Osteocyte (in vitro differentiated cells): ENCODE measurements at places on chromosomes 6 and 20. TPM values are rescaled to one million over a fixed set of nuclear protein-coding genes. Genes with fewer than 3 reads are reported as not detected.

- no peak for DNase-seq
These were observed 980 bp downstream of the MBOAT1 start for GRCh38 chr6:20211037-20211940.

- DNase-seq: no peak
These were observed 40.6 kb downstream of the DTNBP1 start for GRCh38 chr6:15622045-15622740.

GRCh38 chr6:106693418-106693817 is 64.0 kb downstream of the QRSL1 start:
- no peak for DNase-seq

DNA sequence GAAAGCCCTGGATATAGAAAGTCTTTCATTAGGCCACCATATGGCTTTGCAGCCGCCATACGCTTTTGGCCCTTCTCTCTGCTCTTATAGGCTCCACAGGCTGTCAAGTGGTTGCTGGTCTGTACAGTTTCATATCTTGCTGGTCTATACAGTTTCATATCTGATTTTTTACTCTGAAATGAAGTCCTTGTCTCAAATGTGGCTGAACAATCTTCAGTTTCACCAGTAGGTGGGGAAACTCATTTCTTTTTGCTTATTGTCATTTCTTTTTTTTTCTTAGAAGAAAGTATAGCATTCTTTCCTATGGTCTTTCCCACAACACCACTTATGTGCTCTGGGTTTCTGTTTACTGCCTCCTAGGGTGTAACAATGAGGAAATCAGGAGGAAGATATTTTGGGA is 771.4 kb upstream of the MMS22L start:
- no peak for DNase-seq

- no peak for DNase-seq
These were observed 124.8 kb downstream of the HIVEP1 start for GRCh38 chr6:12136905-12137304.

GRCh38 chr20:40991181-40991889 is 37.3 kb upstream of the TOP1 start:
- peak; percentile 53 for DNase-seq

GRCh38 chr6:109978174-109979032 is at the start of gene GPR6:
Gene GPR6 (plus strand): TSS chr6:109978311. CDS start chr6:109979113, 802 bp downstream.
- no peak for DNase-seq

DNA sequence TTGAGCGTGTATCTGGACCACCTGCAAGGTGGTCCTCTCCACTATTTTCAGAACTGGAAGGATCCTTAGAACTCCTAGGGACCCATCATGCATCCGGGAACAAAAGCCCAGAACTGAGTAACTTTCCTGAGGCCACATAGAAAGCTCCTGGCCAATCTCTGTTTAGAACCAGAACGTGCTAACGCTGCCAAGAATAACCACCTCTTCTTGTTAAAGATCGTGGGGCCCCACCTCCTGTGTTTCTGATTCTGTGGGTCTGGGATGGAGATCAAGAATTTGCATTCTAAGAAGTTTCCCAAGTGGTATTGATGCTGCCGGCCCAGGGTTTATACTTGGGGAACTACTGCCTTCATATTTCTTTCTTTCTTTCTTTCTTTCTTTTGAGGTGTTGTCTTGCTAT is 13.3 kb downstream of the CD40 start:
- DNase-seq: no peak

GRCh38 chr20:25277941-25278521 is 30.1 kb downstream of the PYGB start:
- DNase-seq: no peak

GRCh38 chr6:75893776-75894152 is 144.7 kb downstream of the MYO6 start:
- DNase-seq: no peak

DNA sequence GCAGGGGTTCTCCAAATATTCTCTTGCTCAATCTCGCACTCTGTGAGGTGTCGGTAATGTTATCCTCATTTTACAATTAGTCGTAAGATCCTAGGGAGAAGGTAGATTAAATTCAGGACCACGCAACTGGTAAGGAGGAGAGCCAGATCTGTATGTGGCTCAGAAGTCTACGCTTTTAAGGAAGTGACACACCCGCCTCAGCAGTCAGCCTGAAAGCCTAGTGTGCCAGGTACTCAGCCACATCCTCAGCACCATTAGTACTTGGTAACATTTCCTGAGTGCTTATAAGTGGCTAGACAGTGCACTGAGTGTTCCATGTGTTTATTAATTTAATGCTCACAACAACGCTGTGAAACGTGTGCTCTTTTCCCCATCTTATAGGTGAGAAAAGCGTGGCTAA is 63.7 kb downstream of the DHX35 start:
- DNase-seq: no peak

- no peak for DNase-seq
These were observed 225.9 kb downstream of the SMOC2 start for GRCh38 chr6:168666699-168667427.

The PCK1 gene
- not detected in 2 replicates for total RNA-seq

DNA sequence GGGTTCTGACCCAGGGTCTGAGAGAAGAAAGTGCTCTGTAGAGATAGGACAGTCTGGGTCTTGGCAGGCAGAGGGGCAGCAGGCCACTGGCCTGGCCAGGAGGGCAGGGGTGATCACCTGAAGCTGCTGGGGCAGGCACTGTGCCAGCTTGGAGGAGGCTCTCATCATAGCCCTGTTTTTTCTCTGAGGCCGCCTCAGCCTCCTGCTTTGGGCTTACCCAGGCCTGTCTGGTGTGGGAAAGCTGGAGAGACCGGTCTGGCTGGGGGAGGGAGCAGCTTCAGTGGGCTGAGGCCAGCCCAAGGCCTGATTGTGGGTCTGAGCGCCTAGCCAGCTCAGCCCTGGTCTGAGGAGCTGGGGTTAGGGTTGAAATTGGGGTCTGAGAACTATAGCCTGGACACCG is 3.9 kb downstream of the LPIN3 start:
- no peak for DNase-seq

The KHDC1 gene
- 4.1 and 4.5 TPM in 2 replicates for total RNA-seq

DNA sequence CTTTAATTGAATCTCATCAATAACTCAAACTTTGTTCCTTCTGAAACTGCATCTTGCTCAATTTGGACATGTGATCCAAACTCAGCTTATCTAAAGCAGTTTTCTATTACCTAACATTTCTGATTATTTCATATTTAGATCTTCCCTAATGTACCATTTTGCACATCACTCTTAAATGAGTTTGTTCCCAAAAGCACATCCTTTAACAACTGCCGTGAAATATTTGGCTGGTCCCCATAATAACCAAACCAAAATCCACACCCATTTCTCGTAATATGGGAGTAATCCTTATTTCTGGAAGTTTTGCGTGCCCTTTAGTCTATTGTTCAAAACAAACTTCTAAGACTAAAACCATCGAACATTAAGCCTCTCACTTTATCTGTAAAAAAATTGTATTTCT is 94.9 kb downstream of the TASP1 start:
- no peak for DNase-seq

The PNPLA1 gene
- total RNA-seq: not detected in 2 replicates

DNA sequence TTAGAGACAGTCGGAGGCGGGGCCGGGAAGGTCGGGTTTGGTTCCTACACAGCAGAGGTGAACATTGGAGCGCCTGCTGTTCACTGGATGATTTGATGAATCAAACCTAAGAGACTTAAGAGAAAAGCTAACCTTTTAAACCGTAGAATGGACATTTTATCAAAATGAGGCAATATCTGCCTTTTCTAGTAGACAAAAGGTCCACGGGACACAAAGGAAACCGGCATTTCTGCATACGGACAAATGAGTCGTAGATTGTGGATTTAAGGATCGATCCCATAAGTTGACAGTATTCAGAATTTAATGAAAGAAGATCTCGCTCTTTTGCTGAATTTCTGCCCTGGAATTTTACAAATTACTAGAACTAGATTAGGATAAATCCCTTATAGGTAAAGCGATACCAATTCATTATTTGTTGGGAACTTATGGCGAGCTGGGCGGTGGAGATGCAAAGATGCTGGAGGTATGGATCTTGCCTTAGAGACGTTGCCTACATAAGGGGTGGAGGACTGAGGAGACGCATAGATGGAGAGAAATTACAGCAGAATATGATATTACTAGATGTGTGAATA is 400 bp downstream of the PAK1IP1 start:
- no peak for DNase-seq

DNA sequence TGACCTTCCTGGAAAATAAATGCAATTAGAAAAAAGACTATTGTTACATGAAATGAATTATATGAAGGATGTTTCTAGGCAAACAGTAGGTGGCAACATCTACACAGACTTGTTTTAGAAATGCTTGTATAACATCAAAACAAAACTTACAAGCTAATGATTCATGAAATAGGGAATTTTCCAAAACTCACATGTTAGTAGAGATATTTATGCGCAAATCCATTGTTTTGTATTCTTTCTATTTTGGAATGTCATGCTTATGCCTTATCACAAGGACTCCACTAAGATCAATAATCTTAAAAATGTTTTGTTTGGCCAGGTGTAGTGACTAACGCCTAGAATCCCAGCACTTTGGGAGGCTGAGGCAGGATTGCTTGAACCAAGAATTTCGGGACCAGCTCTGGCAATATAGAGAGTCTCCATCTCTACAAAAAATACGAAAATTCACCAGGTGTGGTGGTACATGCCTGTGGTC is 32.3 kb upstream of the LGSN start:
- DNase-seq: no peak

GRCh38 chr20:23879811-23880374 is 345 bp upstream of the CST5 start:
- no peak for DNase-seq

DNA sequence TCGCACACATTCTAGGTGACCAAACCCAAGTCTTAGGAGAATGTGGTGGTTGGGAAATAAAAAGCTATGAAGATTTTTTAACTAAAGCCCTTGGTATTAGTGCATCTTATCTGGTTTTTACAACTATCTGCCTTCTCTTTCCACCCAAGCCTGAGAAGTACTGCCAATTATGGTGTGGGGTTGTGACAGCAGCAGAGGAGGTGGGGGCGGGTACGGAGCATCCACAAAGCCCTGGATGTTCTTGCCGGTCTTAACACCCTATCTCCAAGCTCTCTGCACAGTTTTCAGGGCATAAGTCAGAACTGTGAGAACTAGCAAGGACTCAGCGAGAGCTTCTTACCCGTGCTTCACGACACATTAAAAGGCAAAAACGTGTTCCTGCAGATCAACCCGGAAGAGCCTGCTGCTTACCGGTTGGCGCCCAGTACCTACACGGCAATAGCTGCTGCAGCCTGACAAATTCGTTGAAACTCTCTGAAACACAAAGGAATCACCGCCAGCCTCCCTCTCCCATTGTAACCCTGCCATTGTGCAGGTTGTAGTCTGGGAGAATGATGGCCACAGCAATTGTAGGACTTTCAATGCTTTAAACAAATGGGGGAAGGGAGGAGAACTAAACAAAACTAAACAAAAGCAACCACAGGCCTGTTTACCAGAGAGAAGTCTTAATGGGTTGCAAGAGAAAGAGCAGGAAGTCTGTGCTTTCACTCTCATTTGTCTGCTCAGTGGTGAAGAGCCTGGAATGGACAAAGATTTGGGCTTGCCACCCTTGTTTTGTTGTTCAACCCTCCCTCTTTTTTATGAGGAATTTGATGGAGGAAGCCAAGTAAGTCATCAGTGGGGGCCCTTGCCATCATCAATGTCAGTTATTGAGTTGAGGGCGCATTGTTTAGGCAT is 461.0 kb upstream of the JARID2 start:
- DNase-seq: no peak

DNA sequence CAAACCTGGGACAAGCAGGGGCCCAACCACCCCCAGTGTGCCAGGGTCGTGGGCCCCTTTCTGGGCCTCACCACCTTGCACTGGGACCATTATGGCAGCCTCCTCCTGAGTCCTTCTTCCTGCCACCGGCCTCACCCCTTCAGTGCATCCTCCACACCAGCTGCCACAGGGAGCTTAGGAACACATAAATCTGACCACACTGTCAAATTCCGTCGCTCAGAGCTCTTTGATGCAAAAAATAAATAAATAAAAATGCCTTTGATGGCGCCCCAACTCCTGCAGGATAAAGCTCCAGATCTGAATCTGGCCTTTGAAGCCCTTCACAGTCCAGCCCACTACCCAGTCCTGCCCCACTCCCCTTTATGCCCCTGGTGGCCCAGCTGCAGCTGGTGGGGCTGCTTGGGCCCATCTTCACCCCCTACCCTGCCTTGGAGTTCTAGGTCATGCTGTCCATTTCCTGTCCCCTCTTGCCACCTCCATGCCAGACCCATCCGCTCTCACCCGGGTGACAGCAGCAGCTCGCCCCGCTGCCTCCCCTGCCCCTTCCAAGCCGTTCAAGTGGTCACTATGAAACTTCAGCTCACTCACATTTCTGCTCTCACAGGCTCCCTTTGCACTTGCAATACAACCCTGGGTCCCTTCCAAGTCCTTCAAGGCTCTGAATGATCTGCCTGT is 16.0 kb downstream of the MYH7B start:
- DNase-seq: no peak

The LHFPL5 gene
- total RNA-seq: not detected in 2 replicates

DNA sequence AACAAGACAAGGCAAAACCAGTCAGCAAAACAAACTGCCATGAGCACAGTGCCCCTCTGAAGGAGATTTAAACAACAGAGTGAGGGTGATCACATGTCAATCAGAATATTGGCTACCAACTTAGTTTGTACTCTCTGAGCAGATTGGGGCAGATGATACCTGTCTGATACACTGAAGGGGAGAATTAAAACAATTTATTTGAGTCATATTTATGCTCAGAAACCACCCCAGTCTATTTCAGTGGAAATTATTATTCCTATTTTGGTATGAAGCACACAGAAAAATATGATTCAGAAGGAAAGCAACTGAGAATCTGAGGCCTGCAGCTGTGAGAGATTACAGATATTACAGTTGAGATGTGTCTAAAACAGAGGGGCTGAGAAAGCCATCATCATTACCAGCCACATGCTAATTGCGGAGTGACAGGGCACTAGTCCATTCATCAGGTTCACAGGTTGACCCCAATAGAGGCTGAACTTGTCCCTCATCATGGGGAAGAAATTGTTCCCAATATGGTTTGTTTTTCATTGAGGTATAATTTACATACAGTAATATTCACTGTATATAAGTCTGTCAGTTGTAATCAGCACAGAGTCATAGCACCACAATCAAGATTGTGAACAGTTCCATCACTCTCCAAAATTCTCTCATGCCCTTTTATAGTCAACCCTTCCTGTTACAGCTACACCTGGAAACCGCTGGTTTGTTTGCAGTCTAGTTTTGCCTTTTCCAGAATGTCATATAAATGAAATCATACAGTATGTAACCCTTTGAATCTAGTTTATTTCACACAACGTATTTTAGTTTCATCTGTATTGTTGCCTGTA is 134.5 kb downstream of the AKAP7 start:
- DNase-seq: no peak

- no peak for DNase-seq
These were observed 792 bp upstream of the MICA start for GRCh38 chr6:31402324-31403282.

The ZSCAN31 gene
- 4.1 and 6.2 TPM in 2 replicates for total RNA-seq

DNA sequence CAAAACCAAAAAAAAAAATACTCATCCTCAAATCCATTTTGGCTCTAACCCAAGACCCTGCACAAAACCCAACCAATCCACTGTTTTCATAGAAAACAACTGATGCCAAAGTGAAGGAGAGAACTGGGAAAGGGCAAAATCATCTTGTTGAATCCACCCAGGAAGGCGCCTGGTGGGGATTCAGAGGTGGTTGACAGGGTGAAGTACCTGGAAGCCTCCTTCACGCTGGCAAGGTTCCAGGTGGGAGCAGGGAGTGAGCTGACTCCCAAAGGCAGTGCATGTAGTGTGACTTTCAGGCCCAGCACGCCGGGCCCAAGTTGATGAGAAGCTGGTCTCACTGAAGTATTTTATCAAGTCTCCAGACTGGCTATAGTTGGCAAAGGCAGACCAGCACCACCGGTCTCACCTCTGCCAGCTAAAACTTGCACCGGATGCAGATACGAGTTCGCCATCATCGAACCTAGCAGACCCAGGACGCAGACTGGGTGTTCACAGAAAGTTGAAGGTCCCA is 16.5 kb downstream of the PPP1R10 start:
- no peak for DNase-seq
